Uterine smooth muscle cell (primary cell): ENCODE measurements at places on chromosomes 6 and 20. TPM values are rescaled to one million over a fixed set of nuclear protein-coding genes. Genes with fewer than 3 reads are reported as not detected.

Gene FAM83C
- not detected in 2 replicates for total RNA-seq

Gene EMILIN3
- under 0.01 TPM in 1 of 2 replicates, not detected in the other for total RNA-seq

Gene OLIG3
- total RNA-seq: not detected in 2 replicates

Gene TMC2
- not detected in 2 replicates for total RNA-seq

Gene MBOAT1
- 6.5 and 11.6 TPM in 2 replicates for total RNA-seq

Gene OXT
- total RNA-seq: not detected in 2 replicates

Gene TULP4
- total RNA-seq: 78.4 and 133 TPM in 2 replicates

Gene NFATC2
- not detected in 2 replicates for total RNA-seq

Gene CCN6
- total RNA-seq: not detected in 2 replicates

Gene RIN2
- total RNA-seq: 54.7 and 58.7 TPM in 2 replicates

Gene FAM209B
- not detected in 2 replicates for total RNA-seq

Gene SIM1
- total RNA-seq: not detected in 2 replicates

Gene HLA-DPA1
- total RNA-seq: 0.55 and 4.0 TPM in 2 replicates

Gene NFKBIE
- total RNA-seq: 5.2 and 7.5 TPM in 2 replicates

Gene GJA10
- not detected in 2 replicates for total RNA-seq

Gene LY86
- total RNA-seq: not detected in 2 replicates

Gene TPD52L1
- 8.1 and 13.7 TPM in 2 replicates for total RNA-seq

Gene SUMO4
- total RNA-seq: 1.00 and 1.7 TPM in 2 replicates

Gene HLA-DOA
- total RNA-seq: not detected in 2 replicates

Gene MROH8
- 1.1 and 1.4 TPM in 2 replicates for total RNA-seq

Gene KIFC1
- 15.0 and 57.7 TPM in 2 replicates for total RNA-seq
